ENCODE measurements at places on chromosomes 11 and 22. TPM values are rescaled to one million over a fixed set of nuclear protein-coding genes. Genes with fewer than 3 reads are reported as not detected.

The CTSF gene
- total RNA-seq: 18.7 TPM

The HEPHL1 gene
- not detected for total RNA-seq

- DNase-seq: peak; percentile 89
Measured at GRCh38 chr11:19018901-19019300, 41.6 kb downstream of the MRGPRX2 start.

GRCh38 chr11:57735619-57736298, 5.5 kb upstream of the SELENOH start:
- peak; percentile 57 for DNase-seq

- peak; percentile 32 for DNase-seq
Measured at GRCh38 chr22:43880541-43880991, 11.2 kb downstream of the PNPLA5 start.
